Kasumi-1 (cell line): ENCODE measurements at places on chromosomes 2 and 18.

DNA sequence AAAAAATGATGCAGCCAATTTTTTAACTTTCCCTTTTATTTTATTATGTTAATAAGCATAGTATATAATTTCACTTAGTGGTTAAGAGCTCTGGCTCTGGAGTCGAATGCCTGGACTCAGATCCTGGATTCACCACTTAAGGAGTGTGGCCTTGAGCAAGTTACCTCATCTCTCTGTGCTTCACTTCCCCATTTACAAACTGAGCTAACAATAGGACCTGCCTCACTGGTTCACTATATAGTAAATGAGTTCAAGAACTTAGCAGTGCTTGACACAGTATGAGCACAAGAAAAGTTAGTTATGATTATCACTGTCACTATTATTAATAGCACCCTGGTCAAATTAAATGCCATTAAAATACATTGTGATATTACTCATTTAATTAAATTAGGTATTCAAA is 30.6 kb downstream of the SCN3A start:
- DNase-seq = peak; percentile 53

DNA sequence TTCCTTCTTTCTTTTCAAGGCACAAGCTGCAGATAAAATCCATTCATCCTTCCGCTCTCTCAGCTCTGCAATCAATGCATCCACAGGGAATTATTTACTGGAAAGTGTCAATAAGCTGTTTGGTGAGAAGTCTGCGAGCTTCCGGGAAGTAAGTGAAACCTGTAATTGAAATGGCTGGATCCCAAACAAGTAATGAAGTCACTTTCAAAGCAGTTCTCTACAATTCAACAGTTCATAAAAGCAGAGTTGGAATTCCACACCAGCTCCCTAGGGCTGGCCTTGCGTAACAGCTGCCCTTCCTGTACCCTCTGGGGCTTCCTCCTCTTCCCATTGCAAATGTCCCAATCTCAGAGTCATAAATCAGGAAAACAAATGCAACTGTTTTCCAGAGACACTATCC is 9.6 kb downstream of the SERPINB2 start:
- DNase-seq = no peak

DNA sequence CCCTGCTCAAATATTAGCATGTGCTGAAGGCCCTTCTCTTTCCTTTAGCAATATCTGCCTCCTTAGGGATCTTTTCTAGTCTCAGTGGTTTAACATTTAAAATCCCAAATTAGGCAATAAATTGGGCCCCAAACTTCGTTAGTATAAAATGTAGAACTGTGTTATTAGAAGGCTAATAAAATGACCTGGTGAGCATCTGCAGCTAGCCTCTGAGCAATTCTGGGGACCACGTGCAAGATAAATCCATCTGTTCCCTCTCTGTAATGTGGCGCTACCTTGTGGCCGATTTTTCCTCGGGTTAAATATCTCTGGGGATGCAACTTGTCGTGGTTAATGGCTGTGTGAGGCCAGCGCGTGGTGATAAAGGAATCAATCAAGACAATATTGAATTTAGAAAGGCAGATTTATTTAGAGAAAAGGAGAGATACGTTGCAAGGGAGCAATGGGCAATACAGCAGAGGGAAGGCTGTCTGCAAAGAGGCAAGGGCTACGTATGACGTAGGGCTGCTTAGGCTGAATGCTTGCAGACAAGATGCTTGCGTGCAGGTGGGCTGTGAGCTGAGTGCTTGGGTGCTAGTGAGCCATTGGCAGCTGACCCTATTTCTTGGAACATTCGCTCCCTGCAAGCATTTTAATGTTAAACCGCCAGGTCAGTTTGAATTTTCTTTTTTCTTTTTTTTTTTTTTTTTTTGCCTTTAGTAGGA is 18.5 kb upstream of the IL36G start:
- peak; percentile 46 for DNase-seq

- DNase-seq = peak; percentile 26
Measured at GRCh38 chr2:10344105-10345066, 41.7 kb downstream of the HPCAL1 start.

- no peak for DNase-seq
Measured at GRCh38 chr2:45312275-45312674, 298.8 kb downstream of the SRBD1 start.

DNA sequence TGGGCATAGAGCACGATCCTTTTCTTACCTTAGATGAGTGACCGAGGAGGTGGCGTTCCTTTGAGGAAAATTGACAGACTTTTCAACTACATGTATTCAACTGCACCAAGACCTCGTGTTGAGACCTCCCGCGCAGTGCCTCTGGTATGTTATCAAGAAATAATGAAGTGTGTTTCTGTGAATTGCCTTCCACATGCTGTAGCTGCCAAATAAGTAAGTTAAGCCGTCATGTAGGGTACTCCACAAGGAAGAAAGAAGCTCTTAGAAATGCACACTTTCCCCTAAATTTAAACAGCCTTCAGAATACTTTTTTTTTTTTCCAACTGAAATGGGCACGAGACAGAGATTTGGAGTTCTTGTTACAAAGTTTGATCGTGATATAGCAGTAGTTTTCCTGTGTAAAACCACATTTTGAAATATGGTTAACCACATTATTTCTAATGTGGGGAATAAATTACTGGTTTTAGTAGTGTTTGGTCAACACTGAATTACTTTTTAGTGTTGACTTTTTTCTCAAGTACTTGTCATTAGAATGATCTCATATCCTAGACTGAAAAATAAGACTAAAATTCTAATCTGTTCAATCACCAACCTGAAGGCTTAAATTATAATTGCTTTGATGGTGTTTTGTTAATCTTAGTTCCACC is 30.5 kb downstream of the PDK1 start:
- no peak for DNase-seq

DNA sequence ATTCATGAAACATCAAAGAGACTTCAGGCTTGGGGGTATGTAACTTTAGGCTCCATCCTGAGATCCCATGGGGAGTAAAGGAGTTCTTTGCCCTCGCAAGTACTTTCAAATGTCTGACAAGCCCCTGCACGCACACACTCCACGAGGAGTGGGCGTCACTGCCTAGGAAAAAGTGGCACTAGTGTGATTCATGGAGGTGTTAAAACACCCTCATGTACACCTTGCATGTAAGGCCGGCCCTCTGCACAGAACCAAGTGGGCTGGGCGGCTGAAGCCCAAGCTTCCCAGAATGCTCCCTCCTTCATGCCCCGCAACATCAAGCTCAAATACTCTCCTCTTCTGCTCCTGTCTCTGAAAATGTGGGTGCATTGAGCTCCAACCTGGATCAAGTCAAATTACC is 7.8 kb downstream of the HS1BP3 start:
- no peak for DNase-seq

GRCh38 chr2:185006481-185006880 is 408.2 kb downstream of the ZNF804A start:
- DNase-seq = no peak

GRCh38 chr2:65361623-65362022 is 70.8 kb downstream of the SPRED2 start:
- DNase-seq = no peak

DNA sequence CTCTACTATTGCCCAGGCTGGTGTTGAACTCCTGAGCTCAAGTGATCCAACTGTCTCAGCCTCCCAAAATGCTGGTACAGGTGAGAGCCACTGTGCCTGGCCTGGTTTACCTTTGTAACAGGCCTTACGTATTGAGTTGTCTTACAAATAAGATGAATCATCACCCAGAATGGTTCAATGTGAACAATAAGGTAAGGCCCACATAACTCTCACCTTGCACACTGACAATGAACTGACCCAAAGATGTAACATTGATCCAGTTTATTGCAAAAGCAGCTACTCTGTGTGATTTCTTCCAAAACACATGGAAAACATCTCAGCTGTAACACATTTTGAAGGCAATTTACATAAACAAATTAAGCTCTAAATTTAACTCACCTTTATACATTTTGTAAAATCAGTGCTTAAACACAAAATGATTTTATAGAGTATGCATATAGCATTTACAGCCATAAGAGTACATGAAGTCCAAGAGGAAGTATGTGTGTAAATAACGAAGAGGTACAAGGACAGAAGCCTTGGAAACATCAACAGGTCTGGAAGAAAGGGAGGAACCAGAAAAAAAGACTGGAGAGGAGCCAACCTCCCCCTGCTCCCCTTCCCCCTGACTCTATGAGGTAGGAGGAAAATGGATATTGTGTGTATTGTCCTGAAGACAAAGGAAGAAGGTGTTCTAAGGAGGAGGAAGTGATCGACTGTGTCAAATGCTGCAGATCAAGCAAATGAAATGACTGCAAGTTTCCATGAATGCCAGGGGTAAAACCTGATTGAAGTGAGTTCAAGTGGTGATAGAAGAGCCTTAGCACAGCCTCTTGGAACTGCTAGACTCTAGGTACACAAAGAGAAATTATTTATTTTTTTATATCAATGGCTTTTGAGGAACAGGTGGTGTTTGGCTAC is 5.6 kb upstream of the WDFY1 start:
- no peak for DNase-seq

DNA sequence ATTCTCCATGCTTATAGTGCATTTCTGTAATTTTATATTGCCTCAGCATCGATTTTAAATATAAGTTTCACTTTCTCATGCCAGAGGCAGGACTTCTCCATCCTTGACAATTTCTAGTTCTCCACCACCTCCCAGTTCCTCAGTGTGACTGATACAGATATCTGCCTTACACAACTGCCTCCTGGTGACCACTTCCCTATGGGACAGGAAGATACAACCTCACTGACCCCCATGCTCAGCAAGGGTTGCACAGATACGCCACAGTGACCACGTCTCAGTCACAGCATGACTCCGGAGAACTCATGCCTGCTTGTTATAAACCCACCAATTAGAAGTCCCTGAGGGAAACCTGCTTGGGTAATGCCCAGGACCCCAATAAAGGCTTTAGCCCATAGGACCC is 284.0 kb upstream of the MC4R start:
- DNase-seq = peak; percentile 69

GRCh38 chr18:80169607-80170006 is 60.5 kb downstream of the ADNP2 start:
- DNase-seq = no peak

- no peak for DNase-seq
Measured at GRCh38 chr2:232117413-232117812, 155.9 kb downstream of the DIS3L2 start.

DNA sequence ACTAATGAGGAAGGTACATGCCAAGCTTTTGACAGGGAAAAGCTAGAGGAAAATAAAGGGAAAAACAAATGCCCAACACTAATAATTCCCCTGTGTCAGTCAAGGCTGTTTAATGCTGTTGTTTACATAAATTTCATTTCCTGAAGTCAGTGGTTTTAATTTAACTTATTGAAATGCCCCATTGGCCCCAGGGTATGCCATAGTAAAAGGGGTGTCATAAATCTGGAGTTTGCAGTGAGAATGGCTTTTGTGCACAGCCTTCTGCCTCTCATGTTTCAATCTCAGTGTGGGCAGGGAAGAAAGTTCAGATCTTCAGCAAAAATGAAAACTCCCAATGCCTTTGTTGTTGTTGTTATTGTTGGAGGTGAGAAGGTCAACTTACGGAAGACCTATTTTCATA is 550.1 kb upstream of the DCC start:
- no peak for DNase-seq

DNA sequence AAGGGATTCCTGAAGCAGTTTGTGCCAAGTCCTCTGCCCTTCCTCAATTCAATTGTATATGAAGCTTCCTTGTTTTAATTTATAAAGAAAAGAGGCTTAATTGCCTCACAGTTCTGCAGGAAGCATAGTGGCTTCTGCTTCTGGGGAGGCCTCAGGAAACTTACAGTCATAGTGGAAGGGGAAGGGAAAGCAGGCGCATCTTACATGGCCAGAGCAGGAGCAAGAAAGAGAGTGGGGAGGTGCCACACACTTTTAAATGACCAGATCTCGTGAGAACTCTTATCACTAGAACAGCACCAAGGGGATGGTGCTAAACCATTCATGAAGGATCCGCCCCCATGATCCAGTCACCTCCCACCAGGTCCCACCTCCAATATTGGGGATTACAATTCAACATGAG is 114.2 kb downstream of the SGPP2 start:
- no peak for DNase-seq

GRCh38 chr2:84965827-84966226 is 5.1 kb upstream of the KCMF1 start:
- DNase-seq = no peak

- no peak for DNase-seq
Measured at GRCh38 chr2:239727182-239727775, 297.9 kb downstream of the NDUFA10 start.

DNA sequence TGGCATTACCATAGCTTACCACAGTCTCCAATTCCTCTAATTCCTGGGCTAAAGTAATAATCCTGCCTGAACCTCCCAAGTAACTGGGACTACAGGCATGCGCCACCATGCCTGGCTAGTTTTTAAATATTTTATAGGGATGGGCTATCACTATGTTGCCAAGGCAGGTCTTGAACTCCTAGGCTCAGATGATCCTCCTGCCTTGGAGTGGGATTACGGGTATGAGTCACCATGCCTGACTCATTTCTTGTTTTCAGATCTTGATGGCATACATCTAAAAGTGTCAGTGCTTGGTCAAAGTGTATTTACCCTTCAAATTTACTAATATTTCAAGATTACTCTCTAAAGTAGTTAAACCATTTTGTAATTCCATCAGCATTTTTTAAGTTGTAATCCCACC is 9.4 kb upstream of the SOCS6 start:
- no peak for DNase-seq

DNA sequence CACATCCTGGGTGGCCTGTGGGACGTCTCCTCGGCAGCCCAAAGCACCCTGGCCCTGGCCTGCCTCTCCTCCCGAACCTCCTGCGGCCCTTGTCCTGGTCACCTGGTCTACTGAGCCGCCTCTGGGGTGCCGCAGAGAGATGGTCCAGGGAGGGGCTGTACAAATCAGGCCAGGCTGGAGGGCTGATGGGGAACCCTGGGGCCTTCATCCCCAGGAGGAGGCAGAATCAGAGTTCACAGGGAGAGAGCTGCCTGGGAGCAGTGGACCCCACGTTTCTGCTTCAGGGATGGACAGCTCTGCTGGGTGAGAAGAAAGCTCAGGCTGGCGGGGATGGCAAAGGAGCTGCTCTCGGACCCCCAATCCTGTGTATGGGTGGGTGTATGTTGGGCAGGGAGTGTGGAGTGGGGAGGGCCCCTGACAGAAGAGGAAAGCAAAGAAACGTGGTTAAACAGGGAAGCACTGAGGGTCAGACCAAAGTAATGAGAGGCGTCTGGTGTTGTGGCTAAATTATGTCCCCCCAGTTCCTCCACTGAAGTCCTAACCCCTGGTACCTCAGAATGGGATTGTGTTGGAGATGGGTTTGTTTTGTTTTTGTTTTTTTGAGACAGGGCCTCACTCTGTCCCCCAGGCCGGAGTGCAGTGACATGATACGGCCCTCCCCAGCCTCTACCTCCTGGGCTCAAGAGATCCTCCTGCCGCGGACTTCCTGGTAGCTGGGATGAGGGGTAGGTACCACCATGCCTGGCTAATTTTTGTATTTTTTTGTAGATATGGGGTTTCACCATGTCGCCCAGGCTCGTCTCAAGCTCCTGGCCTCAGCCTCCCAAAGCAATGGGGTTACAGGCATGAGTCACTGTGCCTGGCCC is 73.4 kb upstream of the SMAD7 start:
- no peak for DNase-seq
